ENCODE measurements at places on chromosomes 4 and X.

DNA sequence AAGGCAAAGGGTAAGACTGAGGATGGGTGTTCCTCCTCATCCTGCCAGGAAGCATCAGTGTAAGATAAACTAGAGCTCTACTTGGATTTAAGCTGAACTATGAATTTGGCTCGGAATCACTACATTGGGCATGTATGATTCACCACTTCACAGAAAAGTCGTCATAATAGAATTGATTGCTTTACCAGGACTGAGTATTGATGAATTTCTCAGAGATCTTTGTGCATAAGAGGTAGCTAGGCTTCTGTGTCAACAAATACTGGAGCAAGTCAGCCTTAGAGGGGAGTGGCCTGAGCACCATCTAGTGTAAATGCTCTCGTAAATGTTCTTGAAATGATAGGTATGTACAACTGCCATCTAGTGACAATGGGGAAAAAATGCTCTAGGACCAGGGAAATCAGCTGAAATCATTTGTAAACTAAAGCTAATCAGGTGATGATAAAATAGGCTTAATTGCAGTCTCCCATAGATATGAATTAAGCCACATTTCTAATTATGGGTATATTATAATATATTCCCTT is 309.5 kb upstream of the FMR1 start:
- DNase-seq, result no peak

- no peak for DNase-seq
These were observed 79.7 kb upstream of the PRPS2 start for GRCh38 chrX:12711435-12712040.

DNA sequence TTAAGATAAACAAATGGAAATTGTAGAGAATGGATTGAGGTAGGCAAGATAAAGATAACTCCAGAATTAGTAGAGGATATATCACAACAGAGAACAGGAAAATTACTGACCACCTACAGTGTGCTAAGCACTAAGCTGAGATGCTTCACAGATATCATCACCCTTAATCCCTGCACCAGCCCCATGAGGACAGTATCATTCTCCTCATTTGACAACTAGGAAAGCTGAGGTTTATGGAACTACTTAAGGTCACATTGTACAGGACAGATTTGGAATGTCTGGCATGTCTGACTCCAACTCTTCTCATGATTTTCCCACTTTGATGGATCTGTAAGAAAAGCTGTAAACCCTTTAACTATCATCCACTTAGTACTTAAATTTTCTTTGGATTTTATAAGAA is 95.5 kb downstream of the CASK start:
- DNase-seq, result no peak

- DNase-seq, result no peak
These were observed 165.3 kb upstream of the GPC4 start for GRCh38 chrX:133580625-133581024.

GRCh38 chrX:66053414-66053813 is 13.5 kb upstream of the VSIG4 start:
- DNase-seq, result no peak

- no peak for DNase-seq
These were observed 77.9 kb downstream of the LRRC66 start for GRCh38 chr4:51942108-51942832.

- no peak for DNase-seq
These were observed 83.6 kb downstream of the GAB1 start for GRCh38 chr4:143420227-143420626.

GRCh38 chr4:152992027-152992426 is 55.9 kb downstream of the FHDC1 start:
- no peak for DNase-seq

DNA sequence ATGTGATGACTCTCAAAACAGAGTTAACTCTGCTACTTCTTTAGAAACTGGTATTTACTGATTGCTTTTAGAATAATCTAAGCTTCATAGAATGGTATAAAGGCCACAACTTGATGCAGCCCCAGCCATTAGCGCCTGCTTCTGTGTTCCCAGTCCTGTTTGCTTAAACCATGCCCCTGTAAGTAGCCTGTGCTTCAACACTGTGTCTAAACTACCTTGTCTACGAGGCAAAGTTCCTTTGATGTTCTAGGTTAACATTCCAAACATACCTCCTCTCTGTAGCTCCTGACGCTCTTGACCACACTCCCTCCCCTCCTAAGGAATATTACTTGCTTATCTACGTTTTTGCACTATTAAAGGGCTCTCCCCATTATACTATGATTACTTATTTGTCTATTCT is 352.5 kb upstream of the ADGRL3 start:
- DNase-seq, result no peak

- DNase-seq, result no peak
These were observed 39.0 kb upstream of the HGFAC start for GRCh38 chr4:3402491-3403347.

- DNase-seq, result no peak
These were observed 50.5 kb downstream of the RGS12 start for GRCh38 chr4:3343358-3343757.

DNA sequence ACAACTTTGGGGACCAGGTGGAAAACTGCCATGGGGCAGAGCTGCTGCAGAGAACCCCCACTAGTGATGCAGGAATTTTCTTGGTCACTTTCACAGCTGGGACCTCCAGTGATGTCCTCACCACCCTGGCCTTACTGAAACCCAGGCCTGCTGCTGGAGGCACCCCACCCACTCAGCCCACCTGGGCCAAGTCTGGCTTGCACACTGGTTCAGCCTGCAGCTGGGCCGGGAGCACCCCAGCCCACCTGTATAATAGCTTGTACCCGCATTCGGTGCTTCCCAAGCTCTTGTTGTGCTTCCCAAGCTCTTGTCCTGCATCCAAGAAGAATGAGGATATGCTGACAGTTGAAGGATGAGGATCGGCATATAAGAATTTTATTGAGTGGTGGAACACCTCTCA is 86.4 kb upstream of the ZMAT1 start:
- no peak for DNase-seq

DNA sequence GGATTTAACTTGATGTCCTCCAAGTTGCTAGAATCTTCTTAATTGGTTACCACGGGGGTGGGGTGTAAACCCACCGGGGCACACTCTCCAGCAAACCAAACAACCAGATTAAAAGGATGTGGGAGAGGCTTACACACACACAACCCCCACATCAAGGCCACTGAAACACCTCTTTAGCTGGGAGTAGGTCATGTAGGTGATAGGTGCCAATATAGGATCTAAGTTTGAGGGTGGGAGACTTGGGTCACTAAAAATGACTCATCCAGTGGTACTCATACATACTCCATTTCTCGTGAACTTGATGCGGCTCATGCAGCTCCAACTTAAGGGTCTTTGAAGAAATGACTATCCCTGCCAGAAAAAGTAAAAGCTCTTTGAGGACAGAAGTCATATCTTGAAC is 20.5 kb upstream of the CD40LG start:
- no peak for DNase-seq

DNA sequence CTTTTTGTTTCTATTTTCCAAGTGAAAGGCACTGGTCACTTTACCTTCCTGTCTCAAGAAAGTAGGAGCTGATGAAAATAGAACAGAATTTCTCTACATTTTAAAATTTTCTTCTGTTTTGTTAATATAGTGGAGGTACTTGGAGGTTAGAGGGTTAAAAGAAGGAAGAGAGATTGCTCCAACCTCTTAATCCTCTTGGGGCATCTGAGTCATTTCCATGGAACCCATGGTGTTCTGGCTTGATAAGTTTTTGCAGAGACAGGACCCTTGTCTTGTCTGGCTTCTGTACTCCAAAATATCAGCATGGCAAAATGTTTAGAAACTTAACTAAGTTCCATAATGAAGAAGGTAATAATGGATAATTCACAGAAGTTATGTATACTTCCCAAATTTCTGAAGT is 727.2 kb downstream of the C4orf33 start:
- DNase-seq, result no peak

- no peak for DNase-seq
These were observed 109.1 kb upstream of the TBL1X start for GRCh38 chrX:9355739-9356138.

GRCh38 chr4:94911106-94911505 is 153.4 kb downstream of the BMPR1B start:
- DNase-seq, result no peak

DNA sequence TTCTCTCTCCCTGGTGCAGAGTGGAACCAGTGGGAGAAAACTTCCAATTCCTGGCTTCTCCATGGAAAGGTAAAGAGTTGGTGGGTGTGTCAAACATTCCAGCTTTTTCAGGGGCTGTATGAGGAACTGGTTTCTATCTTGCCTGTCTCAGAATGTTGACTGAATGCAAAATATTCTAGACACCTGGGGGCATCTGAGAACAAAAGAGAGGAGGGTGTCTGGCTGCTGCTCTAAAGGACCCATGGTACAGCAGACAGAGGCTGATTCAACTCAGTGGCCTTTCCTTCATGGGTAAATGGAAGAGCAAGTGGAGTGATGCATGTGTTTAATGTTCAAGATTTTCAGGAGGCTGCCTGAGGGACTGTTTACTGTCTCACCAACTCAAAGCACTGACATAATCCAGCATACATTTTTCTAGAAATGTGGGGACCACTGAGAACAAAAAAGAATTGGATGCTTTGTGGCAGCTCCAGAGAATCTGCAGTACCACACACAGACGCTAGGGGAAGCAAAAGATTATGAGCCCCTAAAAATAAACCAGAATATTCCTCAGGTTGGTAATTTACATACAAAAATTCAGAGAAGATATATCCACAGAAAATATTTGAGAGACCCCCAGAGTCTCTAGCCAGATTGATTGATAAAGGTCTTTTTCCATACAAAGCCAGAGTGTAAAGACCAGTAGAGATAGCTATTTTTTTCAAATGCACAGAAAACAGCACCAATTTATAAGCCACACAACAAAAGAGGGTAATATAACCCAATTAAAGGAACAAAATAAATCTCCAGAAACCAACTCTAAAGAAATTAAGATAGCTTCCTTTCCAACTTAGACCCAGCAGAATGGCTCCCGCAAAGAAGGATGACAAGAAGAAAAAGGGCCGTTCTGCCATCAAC is 48.0 kb upstream of the STARD8 start:
- no peak for DNase-seq

- no peak for DNase-seq
These were observed 55.0 kb downstream of the PRPS1 start for GRCh38 chrX:107683124-107683895.

- DNase-seq, result no peak
These were observed 20.2 kb downstream of the APLN start for GRCh38 chrX:129634541-129634940.

GRCh38 chrX:73134741-73135140 is 55.4 kb upstream of the PABPC1L2A start:
- DNase-seq, result no peak
